RWPE2 (cell line): ENCODE measurements at places on chromosomes 2 and 18.

DNA sequence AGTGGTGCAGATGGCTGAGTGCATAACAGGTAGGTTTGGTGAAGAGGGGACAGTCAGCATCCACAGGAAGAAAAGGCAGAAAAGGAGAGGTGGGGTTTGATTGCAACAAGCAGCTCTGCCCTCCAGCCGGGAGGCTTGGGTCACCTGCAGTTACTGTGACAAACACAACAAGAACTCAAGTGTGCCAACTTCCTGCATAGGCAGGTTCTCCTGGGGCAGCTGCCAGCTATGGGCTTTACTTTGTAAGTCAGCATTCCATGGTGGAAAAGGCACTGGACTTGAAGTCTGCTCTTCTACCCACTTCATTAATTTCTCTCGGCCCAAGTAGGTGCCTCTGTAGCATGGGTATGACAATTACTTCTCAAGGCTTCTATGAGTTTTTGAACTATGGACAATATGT, 98.9 kb downstream of the MYT1L start:
- no peak for DNase-seq

- DNase-seq, result no peak
These were observed 89.2 kb downstream of the SH3RF3 start for GRCh38 chr2:109218087-109218791.

GRCh38 chr2:133516405-133517026, 51.7 kb downstream of the NCKAP5 start:
- no peak for DNase-seq

GRCh38 chr2:201116115-201116958, at the start of gene CFLAR:
Gene CFLAR, plus strand, starts transcription at chr2:201116164. Its CDS starts 13,702 bp downstream, at chr2:201129866.
- peak; percentile 62 for DNase-seq

GRCh38 chr2:130762031-130762909, 6.9 kb downstream of the AMER3 start:
- no peak for DNase-seq

GRCh38 chr2:72789241-72789640, 36.6 kb downstream of the EXOC6B start:
- no peak for DNase-seq

GRCh38 chr18:26103579-26103978, 13.2 kb upstream of the SS18 start:
- DNase-seq, result no peak

DNA sequence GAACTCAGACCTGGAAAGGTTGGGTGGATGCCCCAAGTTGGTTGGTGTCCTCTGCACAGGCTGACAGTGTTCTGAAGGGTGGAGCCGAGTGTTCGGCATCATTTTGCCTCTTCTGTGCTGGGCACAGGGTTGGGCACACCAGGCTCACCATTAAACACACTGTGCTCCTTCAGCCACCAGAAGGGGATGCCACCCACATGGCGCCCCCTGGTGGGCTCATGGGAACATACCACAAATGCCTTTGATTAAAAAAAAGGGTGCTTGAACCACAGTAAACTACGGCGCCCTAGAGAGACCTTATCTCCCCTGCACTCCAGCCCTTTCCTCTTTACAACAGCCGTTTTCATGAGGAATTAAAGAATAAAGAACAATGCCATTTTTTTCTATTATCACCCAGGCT, 89.4 kb downstream of the CELF4 start:
- DNase-seq, result no peak

- DNase-seq, result no peak
These were observed 102.9 kb downstream of the TGFA start for GRCh38 chr2:70450641-70451250.

- DNase-seq, result no peak
These were observed 69.3 kb downstream of the MBP start for GRCh38 chr18:77063260-77063659.

DNA sequence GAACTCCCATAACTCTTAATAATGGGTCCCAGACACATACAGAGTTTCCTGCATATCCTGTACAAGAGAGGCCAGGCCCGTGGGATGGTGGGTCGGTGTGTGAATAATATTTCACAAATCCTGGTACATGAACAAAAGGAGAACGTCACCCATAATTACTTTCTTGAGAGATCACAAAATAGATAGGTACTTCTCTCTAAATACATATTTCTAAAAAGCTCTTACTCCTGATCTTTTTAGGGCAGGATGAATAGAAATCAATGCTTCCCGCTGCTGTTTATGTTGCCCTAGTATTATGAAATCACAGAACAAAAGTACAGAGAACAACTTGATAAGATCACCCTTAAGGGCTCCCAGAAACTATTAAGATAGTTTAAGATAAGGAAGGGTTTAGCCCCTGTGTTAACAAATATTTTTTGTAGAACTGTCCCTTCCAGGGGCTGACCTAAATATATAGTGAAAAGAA, 5.4 kb downstream of the IRS1 start:
- no peak for DNase-seq

DNA sequence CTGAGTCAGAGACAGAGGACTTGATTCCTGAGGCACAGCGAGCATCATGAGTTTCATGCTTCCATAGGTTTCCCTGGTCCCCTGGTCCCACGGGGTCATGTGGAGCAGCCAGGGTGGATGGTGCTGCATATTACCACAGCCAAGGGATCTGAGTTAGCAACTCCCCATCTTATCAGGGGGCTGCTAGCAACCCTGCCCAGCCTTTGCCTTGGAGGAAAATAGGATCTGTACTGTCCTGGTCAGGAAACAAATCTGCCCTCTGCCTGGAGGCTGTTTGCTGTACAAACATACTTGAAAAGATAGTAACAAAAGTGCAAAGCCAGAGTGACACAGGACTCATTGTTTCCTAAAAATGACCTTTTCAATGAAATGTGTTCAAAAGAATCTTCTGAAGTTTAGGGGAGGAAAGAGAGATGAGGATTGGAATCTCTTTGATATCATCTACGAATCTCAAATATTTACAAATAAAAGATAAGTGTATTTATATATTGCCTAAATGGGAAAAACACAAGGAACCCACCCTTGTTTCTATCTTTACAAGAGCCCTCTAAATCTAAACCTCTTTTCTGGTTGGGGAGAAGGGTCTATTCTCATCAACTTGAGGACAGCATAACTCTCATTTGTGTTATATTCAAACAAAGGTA, 194.8 kb downstream of the CD226 start:
- no peak for DNase-seq

- DNase-seq, result no peak
These were observed 202.1 kb downstream of the RNF144A start for GRCh38 chr2:7119132-7119835.

GRCh38 chr2:98799375-98800329, 68.7 kb upstream of the MGAT4A start:
- no peak for DNase-seq

GRCh38 chr2:69798290-69798908, 31.1 kb upstream of the GMCL1 start:
- DNase-seq, result no peak

DNA sequence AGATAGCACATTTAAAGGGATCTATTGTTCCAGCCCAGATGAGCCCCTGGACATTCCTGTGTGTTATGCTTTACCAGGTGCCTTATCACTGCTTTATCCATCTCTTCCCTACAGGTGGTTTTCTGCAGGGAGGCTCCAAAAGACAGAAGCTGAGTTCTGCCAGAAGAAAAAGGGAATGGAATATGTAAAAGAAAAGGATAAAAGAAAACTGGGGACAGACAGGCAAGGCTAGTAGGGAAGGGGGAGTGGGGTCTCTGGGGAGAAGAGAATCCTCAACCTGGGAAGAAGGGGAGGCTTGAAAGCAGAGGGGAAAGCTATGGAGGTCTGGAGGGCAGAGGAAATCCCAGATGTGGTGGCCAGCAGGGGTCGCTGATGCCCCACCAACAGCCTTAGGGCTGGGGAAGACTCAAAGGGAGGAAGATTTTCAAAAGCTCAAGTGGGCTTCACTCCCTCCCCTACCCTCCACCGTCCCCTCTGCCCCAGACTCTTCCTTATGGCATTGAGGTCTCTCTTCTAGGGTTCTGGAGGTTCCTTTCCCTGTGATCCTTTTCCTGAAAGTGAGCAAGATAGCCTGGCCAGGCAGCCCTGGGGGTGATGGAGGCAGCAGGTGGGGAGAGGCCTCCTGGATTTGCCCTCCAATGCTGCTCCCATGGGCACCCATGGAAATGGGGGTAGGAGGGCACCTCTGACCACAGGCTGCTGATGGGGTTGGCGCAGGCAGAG, 178.1 kb upstream of the PKDCC start:
- DNase-seq, result no peak

GRCh38 chr2:233290051-233290845, 17.4 kb upstream of the SAG start:
- DNase-seq, result no peak

- no peak for DNase-seq
These were observed 102.1 kb downstream of the MEIS1 start for GRCh38 chr2:66536997-66537396.

DNA sequence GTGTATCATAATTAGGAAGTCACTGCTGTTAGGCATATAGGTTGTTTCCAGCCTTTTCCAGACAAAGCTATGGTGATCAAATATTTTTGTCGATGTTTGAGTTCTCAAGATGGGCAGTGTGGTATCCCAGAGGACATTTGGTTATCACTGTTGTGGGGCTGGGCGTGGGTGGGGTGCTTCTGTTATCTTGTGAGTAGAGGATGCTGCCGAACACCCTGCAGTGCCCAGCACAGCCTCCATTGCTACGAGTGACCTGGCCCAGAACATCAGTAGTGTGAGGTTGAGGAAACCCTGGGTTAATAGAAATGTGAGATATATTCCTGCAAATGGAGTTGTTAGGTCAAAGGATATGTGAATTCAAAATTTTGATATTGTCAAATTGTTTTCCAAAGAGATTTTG, 33.2 kb downstream of the ZNF236 start:
- DNase-seq, result no peak

DNA sequence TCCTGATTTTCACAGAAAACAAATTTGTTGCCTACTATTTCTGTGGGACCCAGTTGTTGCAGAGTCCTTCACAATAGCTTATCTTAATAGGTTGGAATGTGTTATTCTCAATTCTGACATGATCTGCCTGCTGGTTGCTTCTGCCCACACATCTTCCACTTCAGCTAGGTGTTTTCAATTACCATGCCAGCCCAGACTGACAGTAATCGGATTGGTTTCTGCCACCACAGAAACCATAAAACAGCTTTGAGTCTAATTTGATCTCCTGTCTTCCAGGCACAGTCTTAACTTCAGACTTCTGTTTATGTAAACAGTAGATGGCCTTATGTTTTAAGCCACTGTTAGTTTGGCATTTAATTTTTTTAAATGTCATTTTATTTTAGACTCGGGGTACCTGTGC, 248.2 kb upstream of the RBMS1 start:
- DNase-seq, result no peak

DNA sequence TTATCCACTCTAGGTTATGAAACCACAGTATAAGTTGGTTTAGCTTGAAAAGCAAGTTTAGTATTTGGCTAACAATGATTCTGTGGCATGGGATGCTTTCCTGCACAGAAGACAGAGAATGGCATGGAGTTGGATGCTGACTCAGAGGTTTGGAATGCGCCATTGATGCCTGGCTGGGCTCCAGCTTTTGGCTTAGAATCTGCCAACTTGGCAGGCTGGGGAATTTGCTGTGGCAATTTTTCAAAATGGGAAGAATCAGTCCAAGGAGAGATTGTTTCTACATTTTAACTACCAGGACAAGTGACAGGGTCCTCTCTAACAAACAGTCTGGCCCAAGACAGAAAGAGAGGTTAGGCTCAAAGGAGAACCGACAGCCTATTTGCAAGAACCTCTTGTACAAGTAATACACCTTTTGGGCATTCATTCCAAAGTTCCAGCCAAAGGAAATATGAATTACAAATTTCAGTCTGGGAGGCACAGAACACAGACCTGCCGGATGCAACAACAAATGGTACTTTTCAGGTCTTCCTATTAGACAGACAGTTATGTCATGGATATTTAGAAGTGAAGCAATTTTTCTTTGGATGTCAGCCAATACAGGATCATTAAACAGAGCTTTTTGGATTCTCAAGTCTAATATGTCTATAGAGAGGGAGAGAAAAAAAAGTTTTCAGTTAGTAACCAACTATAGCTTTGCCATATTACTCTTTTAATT, 1027.7 kb downstream of the TMEM182 start:
- no peak for DNase-seq

DNA sequence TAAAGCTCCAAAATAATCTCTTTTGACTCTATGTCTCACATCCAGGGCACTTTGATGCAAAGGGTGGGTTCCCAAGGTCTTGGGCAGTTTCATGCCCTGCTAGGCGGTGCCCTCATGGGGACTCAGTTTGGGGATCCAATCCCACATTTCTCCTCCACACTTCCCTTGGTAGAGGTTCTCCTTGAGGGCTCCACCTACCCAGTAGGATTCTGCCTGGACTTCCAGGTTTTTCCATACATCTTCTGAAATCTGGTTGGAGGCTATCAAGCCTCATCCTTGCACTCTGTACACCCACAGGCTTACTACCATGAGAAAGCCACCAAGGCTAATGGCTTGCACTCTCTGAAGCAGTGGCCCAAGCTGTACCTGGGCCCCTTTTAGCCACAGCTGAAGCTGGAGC, 49.8 kb upstream of the ERMN start:
- DNase-seq, result no peak

DNA sequence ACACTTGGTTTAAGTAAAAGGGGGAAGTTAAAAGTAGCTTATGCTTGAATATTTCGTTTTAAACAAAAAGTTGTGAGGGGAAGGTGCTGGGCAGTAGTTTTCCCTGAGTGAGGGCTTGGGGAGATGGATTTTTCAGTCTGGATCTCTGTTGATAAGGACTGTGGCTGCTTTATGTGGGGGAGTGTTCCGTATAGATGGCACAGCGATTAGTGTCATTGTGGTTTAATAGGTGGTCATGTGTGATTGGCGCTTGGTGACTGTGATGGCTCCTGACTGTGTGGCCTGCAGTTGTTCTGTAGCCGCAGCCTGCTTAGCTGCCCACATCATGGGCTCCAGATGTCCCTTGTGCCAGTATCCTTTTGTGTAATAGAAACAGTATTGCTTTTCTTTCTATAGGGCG, 156.2 kb downstream of the WDSUB1 start:
- no peak for DNase-seq

DNA sequence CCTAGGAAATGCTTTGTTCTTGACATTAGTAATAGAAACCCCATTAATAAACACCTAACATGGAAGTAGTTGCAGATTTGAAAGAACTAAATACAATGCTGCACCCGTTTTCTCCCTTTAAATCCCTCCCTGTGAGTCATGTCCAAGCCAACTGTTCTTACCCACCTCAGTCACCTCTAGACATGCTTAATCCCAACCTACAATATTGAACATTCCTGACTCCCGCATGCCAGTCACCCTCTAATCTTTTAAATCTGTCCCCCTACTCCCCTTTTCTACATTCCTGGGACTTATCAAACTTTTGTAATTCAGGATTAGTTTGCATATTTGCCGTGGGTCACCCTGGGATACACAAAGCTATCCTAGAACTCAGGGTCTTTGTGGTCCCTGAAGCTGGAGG, 374.6 kb downstream of the IRS1 start:
- no peak for DNase-seq

DNA sequence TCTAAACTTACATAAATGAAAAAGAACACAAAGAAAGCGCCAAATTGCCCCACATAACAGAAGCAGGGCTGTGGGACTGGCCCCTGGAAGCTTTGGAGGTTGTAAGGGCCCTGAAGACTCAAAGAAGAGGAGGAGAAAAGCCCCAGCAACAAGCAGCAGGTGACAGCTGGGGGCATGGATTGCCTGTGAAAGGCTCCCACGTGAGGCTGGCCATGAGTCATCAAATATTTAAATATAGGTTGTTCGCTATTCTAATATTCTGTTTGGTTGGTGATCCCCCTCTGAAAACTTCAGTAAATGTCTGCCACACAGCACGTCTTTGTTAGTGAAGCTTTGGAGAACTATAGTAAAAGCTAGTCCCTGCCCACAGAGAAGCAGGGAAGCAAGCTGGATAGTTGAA, 132.4 kb downstream of the MREG start:
- no peak for DNase-seq

GRCh38 chr18:31942999-31943877, at the start of gene TRAPPC8:
Gene TRAPPC8, minus strand, starts transcription at chr18:31943128. Its CDS starts 364 bp downstream, at chr18:31942764.
- peak; percentile 98 for DNase-seq

GRCh38 chr2:85704800-85705679, 10.9 kb downstream of the GNLY start:
- DNase-seq, result no peak
